ENCODE measurements at places on chromosomes 2 and 18.

GRCh38 chr2:42256505-42256904, 87.4 kb downstream of the EML4 start:
- no peak overlapping the region for H3K4me3 ChIP-seq
- no peaks in the 10 kb centered on the region for H3K27me3 ChIP-seq
- H3K4me1 ChIP-seq, result peaks cover 16% of the 10 kb centered on the region

DNA sequence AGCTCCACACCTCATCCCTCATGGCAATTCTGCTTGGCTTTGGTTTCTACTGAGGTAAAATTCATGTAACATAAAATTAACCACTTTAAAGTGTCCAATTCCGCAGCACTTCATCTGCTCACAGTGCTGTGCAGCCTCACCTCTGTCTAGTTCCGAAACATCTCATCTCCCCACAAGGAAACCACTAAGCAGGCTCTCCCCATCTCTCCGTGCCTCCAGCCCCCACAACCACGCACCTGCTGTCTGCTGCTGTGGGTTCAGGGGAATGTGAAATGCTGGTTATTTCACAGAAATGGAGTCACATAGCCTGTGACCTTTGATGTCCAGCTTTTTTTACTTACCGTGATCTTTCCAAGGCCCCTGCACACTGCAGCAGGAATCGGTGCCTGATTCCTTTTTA, 7.7 kb upstream of the GPC1 start:
- peaks cover 20% of the 10 kb centered on the region for H3K27me3 ChIP-seq
- DNase-seq, result no peak
- H3K4me1 ChIP-seq, result no peaks in the 10 kb centered on the region
- no peaks in the 10 kb centered on the region for H3K36me3 ChIP-seq

GRCh38 chr2:147076634-147077033, 768.2 kb upstream of the ACVR2A start:
- no peak overlapping the region for H3K4me3 ChIP-seq
- no peak for DNase-seq
- no peaks in the 10 kb centered on the region for H3K4me1 ChIP-seq
- H3K36me3 ChIP-seq, result no peaks in the 10 kb centered on the region
- no peak overlapping the region for H3K27ac ChIP-seq
- H3K27me3 ChIP-seq, result no peaks in the 10 kb centered on the region

DNA sequence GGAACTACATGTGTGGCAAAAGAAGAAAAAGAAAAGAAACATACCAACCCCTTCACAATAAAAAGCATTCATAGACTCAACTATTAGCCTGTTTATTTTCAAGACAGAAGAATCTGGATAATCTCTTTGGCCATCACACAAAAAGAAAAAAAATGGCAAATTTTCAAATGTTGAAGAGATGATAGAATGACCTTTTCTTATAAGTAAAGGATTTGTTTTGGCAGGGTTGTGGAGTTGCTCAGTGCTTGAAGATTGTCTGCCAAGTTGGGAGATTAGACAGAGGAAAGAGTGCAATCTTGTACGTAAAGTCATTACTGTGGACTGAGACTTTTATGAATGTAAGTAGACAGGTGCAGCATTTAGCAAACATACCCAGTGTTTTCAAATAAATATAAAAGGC, 18.5 kb upstream of the FAM171B start:
- H3K36me3 ChIP-seq, result peaks cover 22% of the 10 kb centered on the region
- H3K4me3 ChIP-seq, result no peak overlapping the region
- no peaks in the 10 kb centered on the region for H3K4me1 ChIP-seq
- DNase-seq, result no peak

DNA sequence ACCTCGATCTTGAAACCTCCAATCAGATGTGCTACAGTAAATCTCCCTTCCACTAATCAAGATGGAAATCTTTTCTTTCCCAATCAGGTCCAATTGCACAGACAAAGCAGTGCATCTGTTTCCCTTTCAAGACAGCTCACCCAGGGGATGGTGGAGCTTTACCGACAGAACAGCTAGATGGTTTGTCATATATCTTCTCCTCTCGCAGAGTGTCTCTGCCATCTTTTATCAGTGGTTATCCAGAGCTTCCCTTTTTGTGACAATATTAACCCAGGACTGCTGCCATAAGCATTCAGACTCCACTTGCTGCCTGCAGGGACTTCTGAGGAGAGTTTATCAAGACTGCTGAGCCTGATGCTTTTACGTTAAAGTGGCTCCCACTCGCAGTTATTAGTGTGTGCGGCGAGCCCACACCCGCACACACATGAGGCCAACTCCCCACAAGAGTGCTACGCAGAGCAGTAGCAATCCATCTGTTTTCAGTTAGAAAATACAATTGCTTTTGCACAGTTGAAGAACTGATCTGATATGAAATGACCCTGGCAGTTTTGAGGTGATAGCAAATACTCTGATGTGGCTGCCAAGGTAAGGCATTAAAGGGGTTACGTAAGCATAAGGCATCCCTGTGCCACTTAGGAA, 398.9 kb downstream of the NCKAP5 start:
- no peaks in the 10 kb centered on the region for H3K4me1 ChIP-seq
- H3K36me3 ChIP-seq, result no peaks in the 10 kb centered on the region
- no peak for DNase-seq
- H3K4me3 ChIP-seq, result no peak overlapping the region

- no peaks in the 10 kb centered on the region for H3K4me1 ChIP-seq
- no peak overlapping the region for H3K27ac ChIP-seq
- no peak overlapping the region for H3K4me3 ChIP-seq
These were observed 209.8 kb downstream of the LDLRAD4 start for GRCh38 chr18:13428319-13428718.

GRCh38 chr18:43819397-43819796, 542.1 kb upstream of the SYT4 start:
- H3K27me3 ChIP-seq, result no peaks in the 10 kb centered on the region
- DNase-seq, result no peak
- no peak overlapping the region for H3K27ac ChIP-seq

- H3K4me3 ChIP-seq, result no peak overlapping the region
- H3K27ac ChIP-seq, result no peak overlapping the region
- no peaks in the 10 kb centered on the region for H3K4me1 ChIP-seq
- no peaks in the 10 kb centered on the region for H3K36me3 ChIP-seq
These were observed 112.8 kb downstream of the GULP1 start for GRCh38 chr2:188404341-188405004.

DNA sequence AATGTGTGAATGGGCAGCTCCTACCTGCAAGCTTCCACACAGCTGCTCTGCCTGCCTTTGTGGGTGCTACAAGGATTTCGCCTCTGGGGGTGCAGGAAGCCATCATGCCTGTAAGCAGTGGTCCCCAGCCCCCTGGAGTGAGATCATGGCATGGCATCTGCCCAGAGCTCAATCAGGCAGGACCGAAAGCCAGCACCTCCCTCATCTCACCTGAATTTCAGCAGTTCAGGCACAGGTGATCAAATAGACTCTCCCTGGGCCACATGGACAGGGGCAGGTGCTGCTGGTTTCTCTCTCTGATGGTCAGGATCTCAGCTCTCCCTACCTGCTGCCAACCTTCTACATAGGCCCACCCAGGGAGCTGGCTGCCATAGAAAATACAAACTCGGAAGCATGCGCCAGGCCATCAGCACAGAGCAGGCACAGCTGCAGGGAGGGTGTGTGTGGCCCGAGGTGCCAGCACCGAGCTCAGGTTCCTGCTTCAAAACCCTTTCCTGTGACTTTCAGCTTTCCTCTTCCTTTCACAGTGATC, 133.2 kb upstream of the ID2 start:
- DNase-seq, result no peak
- H3K4me1 ChIP-seq, result peaks cover 8% of the 10 kb centered on the region
- no peak overlapping the region for H3K4me3 ChIP-seq
- H3K36me3 ChIP-seq, result no peaks in the 10 kb centered on the region
- H3K27ac ChIP-seq, result no peak overlapping the region

- peak overlapping the region; percentile 71 for H3K4me3 ChIP-seq
- DNase-seq, result no peak
- no peaks in the 10 kb centered on the region for H3K27me3 ChIP-seq
- H3K4me1 ChIP-seq, result peaks cover 75% of the 10 kb centered on the region
- H3K27ac ChIP-seq, result peak overlapping the region; percentile 94
These were observed 8.0 kb downstream of the SNORC start for GRCh38 chr2:232877940-232878511.

GRCh38 chr2:119293900-119294299, 70.3 kb downstream of the STEAP3 start:
- no peaks in the 10 kb centered on the region for H3K36me3 ChIP-seq
- no peak overlapping the region for H3K27ac ChIP-seq
- H3K27me3 ChIP-seq, result no peaks in the 10 kb centered on the region

DNA sequence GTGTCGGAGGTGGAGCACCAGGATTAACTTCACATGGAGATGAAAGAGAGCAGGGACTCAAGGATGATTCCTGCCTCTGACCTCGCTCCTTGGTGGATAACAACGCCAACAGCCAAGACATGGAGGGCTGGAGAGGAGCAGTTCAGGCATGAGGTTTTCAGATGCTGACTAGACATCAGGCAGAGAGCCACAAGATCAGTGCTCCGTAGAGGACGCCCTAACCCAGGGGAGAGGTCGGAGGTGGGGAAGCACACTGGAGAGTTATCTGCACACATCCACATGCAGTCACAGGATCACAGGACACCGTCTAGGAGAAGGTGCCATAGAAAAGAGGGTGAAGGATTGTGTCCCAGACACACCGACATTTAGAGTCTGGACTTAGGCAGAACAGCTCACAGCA, 344.3 kb downstream of the EIPR1 start:
- H3K27ac ChIP-seq, result no peak overlapping the region
- peaks cover 44% of the 10 kb centered on the region for H3K27me3 ChIP-seq
- H3K4me1 ChIP-seq, result no peaks in the 10 kb centered on the region
- H3K36me3 ChIP-seq, result no peaks in the 10 kb centered on the region
- H3K4me3 ChIP-seq, result no peak overlapping the region

DNA sequence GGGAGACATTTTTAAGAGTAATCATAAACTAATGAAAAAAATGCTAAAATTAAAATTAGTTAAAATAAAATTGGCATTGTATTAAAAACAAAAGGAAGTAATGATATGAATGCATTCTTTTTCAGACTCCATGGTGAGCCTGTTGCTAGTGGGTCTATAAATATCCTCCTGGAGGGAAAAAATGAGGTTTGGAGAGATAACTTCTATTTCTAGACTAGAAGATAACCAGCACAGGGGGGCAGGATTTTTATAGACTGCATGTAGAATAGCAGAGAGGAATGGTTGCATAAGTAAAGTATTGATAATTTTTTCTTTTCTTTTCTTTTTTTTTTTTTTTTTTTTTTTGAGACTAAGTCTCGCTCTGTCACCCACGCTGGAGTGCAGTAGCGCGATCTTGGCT, 835.8 kb upstream of the VRK2 start:
- H3K27me3 ChIP-seq, result no peaks in the 10 kb centered on the region
- no peak overlapping the region for H3K4me3 ChIP-seq
- no peaks in the 10 kb centered on the region for H3K36me3 ChIP-seq
- no peak overlapping the region for H3K27ac ChIP-seq
- H3K4me1 ChIP-seq, result no peaks in the 10 kb centered on the region

- H3K36me3 ChIP-seq, result no peaks in the 10 kb centered on the region
- no peaks in the 10 kb centered on the region for H3K4me1 ChIP-seq
- H3K27ac ChIP-seq, result no peak overlapping the region
- H3K4me3 ChIP-seq, result no peak overlapping the region
These were observed 251.3 kb downstream of the EIPR1 start for GRCh38 chr2:3126171-3126910.

GRCh38 chr2:213016166-213016983, 135.0 kb downstream of the IKZF2 start:
- no peaks in the 10 kb centered on the region for H3K36me3 ChIP-seq
- H3K27ac ChIP-seq, result no peak overlapping the region
- H3K4me3 ChIP-seq, result no peak overlapping the region
- H3K4me1 ChIP-seq, result no peaks in the 10 kb centered on the region
- H3K27me3 ChIP-seq, result no peaks in the 10 kb centered on the region
